ENCODE measurements at places on chromosomes 13 and 19. TPM values are rescaled to one million over a fixed set of nuclear protein-coding genes. Genes with fewer than 3 reads are reported as not detected.

Gene ZIC5
- 33.5 TPM for total RNA-seq

Gene WTIP
- 9.5 TPM for total RNA-seq

Gene CEACAM4
- not detected for total RNA-seq

Gene ZNF415
- 13.0 TPM for total RNA-seq

Gene CHST8
- total RNA-seq = 7.3 TPM

Gene TJP3
- total RNA-seq = not detected

Gene LILRA6
- total RNA-seq = 0.64 TPM

Gene LENG9
- total RNA-seq = 1.3 TPM

Gene CALR3
- total RNA-seq = not detected

Gene SOX1
- total RNA-seq = 6.9 TPM

Gene TPP2
- 52.0 TPM for total RNA-seq

Gene CYP4F12
- total RNA-seq = 0.45 TPM

Gene GRIN3B
- not detected for total RNA-seq

Gene CLIP3
- 30.2 TPM for total RNA-seq

Gene SIN3B
- 61.6 TPM for total RNA-seq

Gene CASP14
- not detected for total RNA-seq

Gene UGGT2
- 94.6 TPM for total RNA-seq

Gene SIGLEC8
- 0.82 TPM for total RNA-seq

Gene ZNF470
- total RNA-seq = 18.2 TPM

Gene ZNF614
- 18.5 TPM for total RNA-seq

Gene ACP7
- not detected for total RNA-seq

Gene ZSCAN22
- 3.7 TPM for total RNA-seq

Gene NCAN
- total RNA-seq = 85.3 TPM

Gene FPR1
- total RNA-seq = 3.2 TPM
